Activated CD4-positive, alpha-beta memory T cell treated with anti-CD3 and anti-CD28 coated beads for 36 hours (primary cell): ENCODE measurements at places on chromosomes 6 and 20.

DNA sequence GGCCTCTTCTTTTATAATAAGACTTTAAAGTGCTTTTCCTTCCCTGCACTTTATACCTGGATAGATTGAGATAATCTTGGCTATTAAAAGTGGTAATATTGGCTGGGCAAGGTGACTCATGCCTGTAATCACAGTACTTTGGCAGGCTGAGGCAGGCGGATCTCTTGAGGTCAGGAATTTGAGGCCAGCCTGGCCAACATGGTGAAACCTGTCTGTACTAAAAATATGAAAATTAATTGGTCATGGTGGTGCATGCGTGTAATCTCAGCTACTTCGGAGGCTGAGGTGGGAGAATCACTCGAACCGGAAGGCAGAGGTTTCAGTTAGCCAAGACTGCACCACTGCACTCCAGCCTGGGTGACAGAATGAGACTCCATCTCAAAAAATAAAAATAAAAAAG lies 197.1 kb upstream of the RGS17 start:
- DNase-seq: no peak

- DNase-seq: no peak
These were observed 94.0 kb downstream of the STK35 start for GRCh38 chr20:2195614-2196013.

GRCh38 chr20:59352541-59352940 lies 52.1 kb downstream of the EDN3 start:
- no peak for DNase-seq

DNA sequence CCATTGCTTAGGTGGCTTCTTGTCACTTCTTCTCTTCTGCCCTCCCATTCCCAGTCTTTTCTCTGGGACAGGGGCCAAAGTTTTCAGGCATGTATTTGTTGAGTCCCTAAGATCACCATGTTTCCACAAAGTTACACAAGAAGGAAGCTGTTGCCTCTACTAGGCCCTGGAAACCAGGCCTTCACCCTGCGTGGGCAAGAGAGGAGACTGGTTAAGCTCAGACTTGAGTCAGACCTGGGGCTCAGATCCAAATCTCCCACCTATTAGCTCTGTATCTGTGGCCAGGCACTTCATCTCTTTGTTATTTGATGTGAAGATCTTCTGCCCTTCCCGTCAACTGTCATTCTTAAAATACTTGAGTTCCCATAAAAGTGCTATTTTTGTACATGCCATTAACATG lies 154.6 kb downstream of the SASH1 start:
- no peak for DNase-seq

DNA sequence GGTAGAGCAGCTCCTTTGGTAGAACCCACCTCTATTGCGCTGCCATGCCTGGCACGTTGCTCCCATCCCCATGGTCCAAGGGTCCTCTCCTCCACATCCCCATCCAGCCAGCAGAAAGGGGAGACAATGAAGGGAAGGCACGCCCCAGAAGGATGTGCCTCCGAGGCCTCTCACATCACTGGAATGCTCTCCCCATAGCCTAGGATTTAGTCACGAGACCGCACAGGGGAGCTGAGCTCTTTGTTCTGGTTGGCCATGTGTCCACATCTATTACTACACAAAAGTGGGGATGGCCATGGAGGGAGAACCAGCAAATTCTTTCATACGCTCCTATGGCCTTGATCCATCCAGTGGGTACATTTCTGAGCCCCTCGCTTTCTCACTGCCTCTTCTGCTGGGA lies 60.5 kb upstream of the SALL4 start:
- no peak for DNase-seq

DNA sequence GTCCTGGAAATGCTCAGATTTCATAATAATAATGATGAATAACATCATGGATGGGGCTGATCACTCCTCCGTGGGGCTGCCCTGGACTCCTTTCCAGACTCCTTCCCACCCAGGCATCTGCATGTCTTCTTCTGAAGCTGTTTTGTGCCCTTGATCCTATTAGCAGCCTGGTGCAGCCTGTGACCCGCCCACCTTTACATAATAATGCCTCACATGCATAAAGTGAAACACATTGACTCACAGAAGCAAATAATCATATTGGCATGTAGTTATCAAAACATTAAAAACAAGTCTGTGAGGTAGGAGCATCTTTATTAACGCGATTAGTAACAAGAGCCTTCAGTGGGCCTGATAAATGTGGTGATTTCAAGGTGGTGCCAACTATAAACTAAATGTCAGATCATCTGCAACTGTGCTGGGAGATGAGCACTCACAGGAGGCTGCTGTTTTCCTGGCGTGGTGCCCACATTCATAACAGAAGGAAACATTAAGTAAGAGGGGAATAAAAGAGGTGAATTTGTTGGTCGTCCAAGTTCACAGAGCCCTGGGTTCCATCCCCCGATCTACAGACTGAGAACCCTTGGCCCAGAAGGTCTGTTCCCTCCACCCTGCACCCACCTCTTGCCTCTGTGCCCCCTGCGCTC lies 344.7 kb downstream of the CDH4 start:
- no peak for DNase-seq

- no peak for DNase-seq
These were observed 24.2 kb upstream of the MAP3K4 start for GRCh38 chr6:160967351-160967750.

- no peak for DNase-seq
These were observed 224.3 kb downstream of the BTBD9 start for GRCh38 chr6:38415231-38416005.

DNA sequence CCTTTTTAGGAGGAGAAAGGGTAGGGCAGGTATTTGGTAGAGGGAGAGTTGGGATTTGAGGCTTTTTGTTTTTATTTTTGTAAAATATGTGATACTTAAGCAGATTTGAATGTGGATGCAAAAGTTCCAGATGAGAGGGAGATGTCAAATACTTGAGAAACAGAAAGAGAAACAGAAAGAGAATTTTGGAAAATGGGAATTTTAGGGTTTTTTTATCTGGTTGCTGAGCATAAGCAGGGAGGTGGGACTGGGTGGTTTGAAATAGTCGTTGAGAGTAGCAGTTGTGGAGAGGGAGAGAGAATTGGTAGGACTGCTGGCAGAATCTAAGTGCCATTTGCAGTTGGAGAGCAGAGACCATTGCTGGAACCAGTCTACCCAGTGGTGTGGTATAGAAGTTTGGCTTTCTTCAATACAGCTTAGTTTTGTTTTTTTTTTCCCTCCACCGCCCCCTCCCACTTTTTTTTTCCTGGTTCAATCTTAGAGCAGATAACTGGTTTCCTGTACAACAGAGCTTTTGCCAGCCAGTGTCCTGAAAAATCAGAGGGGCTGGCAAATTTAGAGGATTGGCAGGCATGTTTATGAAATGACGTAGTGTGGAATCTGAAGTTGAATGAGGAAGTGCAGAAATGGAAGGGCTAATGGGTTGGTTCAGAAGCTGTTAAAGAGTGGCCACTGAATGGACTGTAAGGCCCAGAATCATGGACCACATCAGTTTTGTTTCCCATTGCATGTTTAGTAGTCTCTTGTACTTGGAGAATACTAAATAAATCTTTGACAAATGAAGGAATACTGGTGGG lies 68.7 kb downstream of the ATRN start:
- no peak for DNase-seq

GRCh38 chr6:154301839-154302752 lies 54.5 kb downstream of the IPCEF1 start:
- DNase-seq: peak; percentile 43

- peak; percentile 80 for DNase-seq
These were observed 6.4 kb upstream of the SLC12A5 start for GRCh38 chr20:46022411-46023147.

DNA sequence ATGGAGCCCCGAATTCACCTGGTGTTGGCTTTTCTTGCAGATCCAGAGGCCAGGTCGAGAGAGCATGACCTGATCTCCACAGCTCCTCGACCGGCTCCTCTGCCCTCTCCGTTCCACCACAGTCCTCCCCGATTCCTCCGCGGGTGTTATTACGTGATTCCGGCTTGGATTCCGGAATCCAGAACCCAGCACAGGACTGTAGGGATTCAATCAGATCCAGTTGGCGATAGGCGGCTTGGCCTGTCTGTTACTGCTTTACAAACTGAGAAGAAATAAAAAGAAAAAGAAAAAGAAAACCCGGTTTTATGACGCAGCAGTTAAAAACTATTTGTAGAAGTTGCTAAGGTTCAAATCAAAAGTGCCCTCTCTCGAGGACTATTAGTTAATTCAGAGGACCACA lies 222.7 kb downstream of the EYA2 start:
- DNase-seq: no peak

DNA sequence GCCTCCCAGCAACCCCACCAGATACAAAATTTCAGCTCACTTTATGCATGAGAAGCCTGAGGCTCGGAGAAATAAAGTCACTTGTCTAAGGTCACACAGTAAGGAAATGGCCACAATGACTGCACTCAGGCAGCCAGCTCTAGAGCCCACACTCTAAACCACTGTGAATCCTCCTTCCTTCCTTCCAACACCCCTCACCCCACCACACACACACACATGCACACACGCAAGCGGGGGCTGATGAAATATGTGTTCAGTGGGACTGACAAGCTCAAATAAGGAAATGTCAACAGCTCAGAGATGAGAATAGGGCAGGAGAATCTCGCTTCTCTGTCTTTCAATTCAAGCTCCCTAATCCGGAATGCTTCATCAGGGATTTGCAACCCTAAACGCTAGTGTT lies 6.0 kb upstream of the BPIFA1 start:
- no peak for DNase-seq

GRCh38 chr6:45086360-45087084 lies 241.6 kb upstream of the RUNX2 start:
- DNase-seq: no peak

- peak; percentile 76 for DNase-seq
These were observed 44.7 kb downstream of the NFATC2 start for GRCh38 chr20:51497542-51498467.

DNA sequence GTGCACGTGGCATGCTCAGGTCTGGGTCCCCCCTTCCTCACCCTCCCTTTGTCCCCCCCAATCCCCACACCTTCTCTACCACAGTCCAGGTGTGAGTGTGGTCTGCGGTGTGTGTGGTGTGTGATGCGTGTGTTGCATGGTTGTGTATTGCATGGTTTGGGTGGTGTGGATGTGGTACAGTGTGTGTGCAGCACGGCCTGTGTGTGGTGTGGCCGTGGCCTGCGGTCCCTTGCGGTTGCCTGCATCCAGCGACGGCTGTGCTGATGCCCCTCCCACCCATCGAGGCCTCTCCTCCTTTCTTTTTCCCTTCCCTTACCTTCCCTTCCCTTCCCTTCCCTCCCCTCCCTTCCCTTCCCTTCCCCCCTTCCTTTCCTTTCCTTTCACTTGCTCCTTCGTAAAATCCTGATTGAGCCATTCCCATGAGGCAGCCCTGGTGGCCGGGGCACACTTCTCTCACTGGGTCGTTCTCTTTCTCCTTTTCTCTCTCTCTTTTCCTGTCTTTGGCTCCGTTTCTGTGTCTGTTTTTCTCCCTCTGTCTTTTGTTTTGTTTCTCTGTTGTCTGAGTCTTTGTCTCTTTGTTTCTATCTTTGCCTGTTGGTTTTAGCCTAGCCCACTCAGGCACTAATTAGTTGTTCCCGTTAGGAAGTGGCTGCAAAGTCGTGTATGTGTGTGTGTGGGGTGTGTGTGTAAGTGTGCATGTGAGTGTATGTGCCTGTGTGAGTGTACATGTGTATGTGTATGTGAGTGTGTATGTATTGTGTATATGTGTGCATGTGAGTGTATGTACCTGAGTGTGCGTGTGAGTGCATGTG lies 65.7 kb downstream of the SRC start:
- peak; percentile 19 for DNase-seq

DNA sequence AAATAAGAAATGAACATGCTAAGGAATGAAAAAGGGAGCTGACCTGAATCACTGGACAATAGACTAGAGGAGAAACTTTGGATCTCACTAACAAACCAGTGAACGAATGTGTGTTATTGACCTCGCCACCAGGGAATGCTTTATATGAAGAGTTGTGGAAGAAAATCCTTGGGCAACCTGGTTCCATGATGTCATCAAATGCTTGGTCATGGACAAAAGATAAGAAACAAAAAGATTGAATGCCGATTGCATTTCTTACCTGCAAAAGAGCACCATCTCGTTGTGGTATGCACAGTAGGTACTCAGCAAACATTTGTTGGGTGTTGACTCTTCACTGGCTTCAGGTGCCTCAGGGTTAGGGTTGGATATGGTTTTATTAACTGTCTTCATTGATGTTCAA lies 165.2 kb upstream of the TSHZ2 start:
- DNase-seq: no peak

DNA sequence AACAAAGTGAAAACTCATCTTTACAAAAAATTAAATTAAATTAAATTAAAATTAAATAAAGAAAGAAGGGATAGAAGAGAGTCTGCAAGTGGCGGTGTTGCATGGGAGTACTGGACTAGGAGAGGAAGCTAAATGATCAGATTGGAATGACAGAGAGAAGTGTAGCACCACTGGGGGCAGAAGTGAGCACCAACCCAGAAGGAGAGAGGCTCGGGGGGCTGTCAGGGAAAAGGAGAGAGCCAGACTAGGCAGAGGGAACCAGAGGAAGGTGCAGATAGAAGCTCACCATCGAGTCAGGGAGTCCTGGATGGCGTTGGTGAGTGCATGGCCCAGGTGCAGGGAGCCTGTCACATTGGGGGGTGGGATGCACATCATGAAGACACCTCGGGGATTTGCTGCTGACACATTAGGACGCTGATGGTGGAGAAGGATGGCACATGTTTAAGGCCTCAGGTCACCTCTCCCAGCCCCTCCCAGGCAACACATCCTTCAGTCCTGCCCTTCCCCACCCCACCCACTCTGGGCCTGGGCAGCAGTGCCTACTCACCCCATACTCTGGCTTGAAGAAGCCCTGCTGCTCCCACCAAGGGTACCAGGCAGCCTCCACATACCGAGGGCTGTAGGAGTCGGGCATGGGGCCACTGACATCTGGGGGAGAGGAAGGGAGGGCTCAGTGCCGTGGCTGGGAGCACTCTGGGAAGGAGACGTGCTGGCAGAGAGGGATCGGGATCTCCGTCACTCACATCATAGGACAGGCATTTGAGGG lies 4.0 kb downstream of the VARS1 start:
- DNase-seq: peak; percentile 50

DNA sequence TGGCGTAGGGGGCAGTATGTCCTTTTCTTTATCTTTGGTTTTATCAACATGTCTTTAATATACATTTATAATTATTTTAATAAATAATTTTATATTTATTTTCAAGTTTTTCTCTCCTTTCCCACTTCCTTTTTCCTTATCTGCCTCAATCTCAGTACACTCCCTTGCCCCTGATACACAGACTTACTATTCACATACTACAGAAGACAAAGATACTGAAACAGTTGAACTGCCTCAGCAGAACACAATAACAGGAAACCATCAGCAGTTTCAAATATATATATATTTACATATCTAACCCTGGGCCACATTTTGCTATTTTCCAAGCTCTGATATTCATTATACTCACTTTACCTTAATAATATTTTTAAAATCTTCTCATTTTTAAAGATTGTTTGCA lies 19.8 kb downstream of the IBTK start:
- no peak for DNase-seq

DNA sequence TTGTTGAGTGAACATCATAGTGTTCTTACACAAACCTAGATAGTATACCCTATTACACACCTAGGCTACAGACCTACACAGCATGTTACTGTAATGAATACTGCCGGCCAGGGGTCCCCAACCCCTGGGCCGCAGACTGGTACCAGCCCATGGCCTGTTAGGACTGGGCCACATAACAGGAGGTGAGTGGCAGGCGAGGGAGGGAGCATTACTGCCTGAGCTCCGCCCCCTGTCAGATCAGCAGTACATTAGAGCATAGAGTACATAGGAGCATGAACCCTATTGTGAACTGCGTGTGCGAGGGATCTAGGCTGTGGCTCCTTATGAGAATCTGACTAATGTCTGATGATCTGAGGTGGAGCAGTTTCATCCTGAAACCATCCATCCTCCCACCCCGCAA lies 126.3 kb downstream of the PRND start:
- no peak for DNase-seq

- DNase-seq: peak; percentile 64
These were observed 1.4 kb downstream of the NKX2-4 start for GRCh38 chr20:21395666-21396598.
